ENCODE measurements at places on chromosomes 2 and 18. TPM values are rescaled to one million over a fixed set of nuclear protein-coding genes. Genes with fewer than 3 reads are reported as not detected.

DNA sequence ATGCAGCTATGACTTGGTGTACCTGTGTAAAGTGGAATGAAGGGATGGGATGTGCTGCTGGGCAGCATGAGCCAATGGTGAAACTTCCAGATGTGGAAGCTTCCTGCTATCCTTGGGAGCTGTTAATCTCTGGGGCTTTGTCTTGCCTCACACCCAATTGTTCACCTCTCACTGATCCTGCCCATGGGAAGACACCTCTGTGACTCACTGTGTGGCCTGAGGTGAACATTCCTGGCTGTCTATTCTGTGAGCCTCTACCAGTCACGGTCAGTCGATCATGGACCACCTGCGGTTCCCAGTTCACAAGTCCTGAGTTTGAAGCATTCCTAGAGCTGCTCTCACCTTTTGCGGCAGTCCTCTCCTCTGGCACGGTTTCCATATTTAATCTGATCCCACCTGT, 12.1 kb downstream of the NEURL3 start:
- DNase-seq: no peak

GRCh38 chr2:119728421-119728820, 31.3 kb upstream of the PTPN4 start:
- no peak for DNase-seq

DNA sequence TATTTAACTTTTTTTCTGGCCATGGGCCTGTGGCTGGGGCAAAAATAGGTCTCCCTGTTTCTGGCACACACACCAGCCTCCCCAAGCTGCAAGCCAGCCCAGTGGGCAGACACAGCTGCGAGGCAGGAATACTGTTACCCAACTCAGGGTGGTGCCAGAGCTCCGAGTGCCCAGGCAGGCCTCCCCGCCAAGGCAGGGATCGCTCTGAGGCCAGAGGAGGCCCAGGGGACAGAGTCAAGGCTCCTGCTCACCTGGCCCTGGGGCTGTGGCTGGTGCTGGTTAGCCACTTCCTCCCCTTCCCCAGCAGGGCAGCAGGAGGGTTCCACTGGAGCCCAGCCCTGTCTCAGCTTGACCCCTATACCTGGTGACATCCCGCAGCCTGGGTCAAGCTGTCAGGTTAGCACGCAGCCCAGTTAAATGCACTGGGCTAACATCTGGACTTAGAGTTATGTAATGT, 67.1 kb upstream of the EPAS1 start:
- peak; percentile 35 for DNase-seq

DNA sequence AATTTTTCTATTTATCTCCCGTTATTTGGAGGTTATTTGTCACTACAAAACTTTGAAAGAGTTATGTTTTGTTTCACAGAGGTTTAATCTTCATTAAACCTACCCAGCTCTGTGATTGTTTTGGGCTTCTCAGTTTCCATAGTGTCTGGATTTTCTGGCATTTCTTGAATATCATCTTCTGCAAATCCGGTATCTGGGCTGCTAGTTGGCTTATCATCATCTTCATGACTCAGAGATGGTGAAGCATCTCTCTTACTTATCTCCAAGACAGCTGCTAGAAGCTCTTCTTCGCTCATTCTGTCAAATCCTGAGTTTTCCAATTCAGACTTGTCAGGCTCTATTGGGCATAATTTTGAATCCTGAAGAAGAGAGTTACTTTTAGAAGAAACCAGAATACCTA, 55.6 kb downstream of the VIL1 start:
- DNase-seq: no peak

GRCh38 chr18:31954349-31954748, 11.4 kb upstream of the TRAPPC8 start:
- no peak for DNase-seq

- no peak for DNase-seq
Observed at GRCh38 chr2:37422816-37423215, 78.4 kb downstream of the QPCT start.

DNA sequence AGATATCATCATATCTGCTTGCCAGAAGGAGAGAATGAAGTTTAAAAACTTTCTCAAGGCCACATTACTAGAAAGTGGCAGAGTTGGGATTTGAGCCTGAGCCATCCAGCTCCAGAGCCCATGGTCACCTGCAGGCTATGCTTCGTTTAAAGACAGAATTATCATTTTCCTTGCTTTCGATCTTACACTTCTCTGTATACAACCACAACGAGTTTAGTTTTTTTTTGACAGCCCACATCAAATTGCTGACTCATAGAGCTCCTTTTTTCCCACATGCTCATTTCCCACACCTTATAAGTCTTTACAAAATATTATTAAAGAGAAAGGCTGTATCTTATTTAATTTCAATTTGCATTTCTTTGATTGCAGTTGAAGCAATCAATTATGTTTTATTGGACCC, 6.5 kb downstream of the PLEK start:
- no peak for DNase-seq

DNA sequence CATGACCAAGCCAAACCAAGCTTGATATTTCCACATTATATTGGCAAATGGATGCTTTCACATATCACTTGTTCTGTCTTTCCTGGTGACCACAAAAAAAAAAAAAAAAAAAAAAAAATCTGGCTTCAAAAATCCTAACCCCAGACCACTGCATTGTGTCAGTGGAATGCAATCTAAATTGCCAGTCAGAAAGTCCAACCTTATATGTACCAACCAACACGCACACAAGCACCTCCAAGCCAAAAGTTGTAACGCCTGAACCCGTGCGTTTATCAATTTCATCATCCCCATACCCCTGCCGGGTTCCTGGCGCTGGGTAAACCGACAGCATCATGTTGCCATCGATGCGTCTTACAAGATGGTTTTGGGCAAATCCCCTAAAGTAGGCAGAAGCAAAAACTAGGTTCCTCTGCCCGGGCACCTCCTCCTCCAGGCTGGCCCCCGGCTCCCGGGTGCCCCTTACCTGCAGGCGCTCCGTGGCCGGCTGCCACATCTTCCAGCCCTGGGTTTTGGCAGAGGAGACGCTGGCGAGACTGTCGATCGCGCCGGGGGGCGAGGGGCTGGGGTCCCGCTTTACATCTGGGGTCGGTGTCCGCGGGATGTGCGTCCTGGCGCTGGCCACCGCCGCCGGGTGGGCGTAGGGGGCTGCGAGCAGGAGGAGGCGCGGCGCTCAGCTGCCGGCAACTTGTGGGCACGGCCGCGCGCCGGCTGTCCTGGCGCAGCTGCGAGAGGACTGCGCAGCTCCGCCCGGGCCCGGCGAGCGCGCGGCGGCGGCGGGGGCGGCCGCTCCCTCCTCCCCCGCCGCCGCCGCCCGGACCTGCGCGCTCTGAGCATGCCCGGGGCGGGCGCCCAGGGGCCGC, at the start of gene PID1:
Gene PID1, minus strand, starts transcription at position 737 of the 860 bp plus-strand sequence. Its CDS starts 244 bp downstream, at position 493.
- DNase-seq: no peak

DNA sequence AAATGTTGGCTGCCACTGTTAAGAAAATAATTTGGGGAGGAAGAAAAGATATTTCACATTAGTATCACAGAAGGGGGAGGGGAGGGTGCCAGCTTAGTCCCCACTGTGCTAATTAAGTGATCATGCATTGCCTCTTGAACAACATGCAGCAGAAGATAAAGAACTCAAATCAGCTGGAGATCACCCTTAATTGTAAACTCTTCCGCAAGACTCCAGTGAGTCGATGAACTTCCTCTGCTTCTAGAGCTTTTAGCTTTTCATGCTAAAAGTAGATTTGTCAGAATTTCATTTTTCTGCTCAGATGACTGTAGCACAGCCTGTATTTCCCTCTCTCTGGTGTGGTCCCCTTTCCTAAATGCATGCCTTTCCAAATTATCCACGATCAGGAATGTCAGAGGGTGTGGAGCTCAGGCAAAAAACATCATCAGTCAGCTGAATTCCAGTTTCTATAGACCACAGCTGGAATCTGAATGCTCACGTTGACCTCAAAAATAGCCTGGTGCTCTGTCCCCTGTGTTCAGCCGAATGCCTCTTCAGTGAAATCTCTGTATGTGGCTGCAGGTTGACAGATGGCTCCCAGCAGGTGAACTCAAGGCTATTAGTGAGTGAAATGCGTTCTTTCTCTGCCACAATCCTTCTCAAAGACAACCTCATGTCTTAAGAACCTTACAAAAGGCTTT, 156.8 kb upstream of the UNC80 start:
- no peak for DNase-seq

DNA sequence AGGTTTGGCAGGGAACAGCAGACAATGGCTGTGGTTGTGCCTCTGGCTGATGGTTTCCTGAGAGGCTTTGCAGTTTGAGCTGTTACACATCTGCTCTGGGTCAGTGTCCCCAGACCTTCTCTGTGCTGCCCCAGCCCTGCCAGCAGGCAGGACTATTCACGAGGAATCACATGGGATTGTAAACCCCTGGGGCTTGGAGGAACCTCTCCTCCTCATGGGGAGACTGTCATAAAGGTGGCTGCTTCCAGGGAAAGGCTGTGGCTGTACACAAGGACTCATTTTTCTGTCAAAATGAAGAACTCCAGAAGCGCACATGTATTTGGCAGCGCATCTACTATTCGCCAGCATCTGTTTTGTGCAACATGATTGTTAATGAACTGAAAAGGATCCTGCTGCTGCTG, 142.6 kb upstream of the CYP1B1 start:
- DNase-seq: no peak

GRCh38 chr2:76268484-76268883, 557.8 kb upstream of the GCFC2 start:
- DNase-seq: no peak

GRCh38 chr2:24513281-24514071, 22.4 kb downstream of the NCOA1 start:
- no peak for DNase-seq

DNA sequence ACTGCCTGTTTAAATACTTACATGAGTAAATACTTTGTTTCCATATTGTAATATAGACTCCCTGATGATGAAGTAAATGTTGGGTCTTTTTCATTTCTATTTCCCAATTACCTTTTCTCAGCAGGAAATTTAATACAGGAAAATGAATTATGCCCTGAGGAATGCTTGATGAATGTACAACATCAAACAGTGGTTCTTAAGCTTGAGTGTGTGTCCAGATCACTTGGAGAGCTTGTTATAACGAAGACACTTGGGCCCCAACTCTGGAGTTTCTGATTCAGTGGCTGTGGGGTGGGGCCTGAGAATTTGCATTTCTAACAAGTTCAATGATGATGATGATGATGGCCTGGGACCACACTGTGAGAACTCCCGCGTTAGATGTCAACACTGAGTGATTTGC, 7.1 kb upstream of the ME2 start:
- no peak for DNase-seq

GRCh38 chr18:44848644-44849335, 168.1 kb downstream of the SETBP1 start:
- peak; percentile 50 for DNase-seq

GRCh38 chr2:148721520-148721931, 77.0 kb downstream of the EPC2 start:
- no peak for DNase-seq

DNA sequence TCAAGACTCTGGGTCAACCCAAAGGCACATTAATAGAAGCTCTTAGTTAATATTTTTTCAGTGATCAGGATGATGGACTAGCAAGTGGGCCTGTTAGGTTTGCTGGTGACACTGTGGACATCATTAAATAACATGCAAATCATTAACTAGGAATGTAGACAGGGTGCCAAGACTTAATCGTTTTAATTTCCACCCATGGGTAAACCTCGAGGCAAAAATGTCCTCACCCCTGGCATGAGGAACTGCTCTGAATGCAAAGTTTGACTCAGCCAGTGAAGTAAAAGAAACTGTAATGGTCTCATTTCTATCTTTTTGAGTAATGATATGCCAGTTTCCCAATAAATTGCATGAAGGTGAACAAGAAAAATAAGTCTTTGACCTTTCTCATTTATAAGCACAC, 152.6 kb upstream of the MEX3C start:
- no peak for DNase-seq

GRCh38 chr2:38489846-38490245, 112.8 kb upstream of the ATL2 start:
- DNase-seq: no peak

- no peak for DNase-seq
Observed at GRCh38 chr18:57052173-57052572, 94.7 kb upstream of the BOD1L2 start.

DNA sequence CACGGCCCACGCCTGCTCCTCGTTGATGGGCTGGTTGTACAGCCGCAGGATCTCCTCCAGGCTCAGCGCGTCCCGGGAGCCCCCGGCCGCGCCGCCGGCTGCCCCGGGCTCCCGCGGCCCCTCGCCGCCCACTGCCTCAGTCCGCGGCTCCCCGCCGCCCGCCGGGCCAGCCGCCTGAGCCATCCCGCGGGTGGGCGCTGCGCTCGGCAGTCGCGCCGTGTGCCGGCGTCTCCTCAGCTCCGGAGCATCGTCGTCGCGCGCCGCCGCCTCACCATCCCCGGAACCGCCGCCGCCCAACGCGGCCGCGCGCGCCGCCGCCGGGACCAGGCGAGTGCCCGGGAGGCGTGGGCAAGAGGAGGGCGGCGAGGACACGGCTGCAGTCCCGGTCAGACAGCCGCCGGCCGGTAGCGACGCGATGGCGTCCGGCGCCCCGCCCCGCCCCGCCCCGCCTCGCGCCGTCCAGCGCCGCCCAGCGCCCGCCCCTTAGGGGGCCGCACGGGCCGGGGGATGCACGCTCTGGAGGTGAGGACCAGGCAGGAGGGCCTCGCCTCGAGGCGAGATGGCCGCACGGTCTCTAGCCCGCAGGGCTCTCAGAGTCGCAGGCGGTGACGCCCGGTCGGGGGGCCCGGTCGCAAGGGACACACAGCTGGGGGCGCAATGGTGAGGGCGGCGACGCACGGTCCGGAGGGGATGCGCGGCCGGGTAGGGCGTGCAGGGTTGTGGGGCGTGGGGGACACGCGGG, at the start of gene SPIRE1:
Gene SPIRE1, minus strand, starts transcription at position 424 of the 742 bp plus-strand sequence. Its CDS starts 241 bp downstream, at position 183.
- DNase-seq: peak; percentile 85

DNA sequence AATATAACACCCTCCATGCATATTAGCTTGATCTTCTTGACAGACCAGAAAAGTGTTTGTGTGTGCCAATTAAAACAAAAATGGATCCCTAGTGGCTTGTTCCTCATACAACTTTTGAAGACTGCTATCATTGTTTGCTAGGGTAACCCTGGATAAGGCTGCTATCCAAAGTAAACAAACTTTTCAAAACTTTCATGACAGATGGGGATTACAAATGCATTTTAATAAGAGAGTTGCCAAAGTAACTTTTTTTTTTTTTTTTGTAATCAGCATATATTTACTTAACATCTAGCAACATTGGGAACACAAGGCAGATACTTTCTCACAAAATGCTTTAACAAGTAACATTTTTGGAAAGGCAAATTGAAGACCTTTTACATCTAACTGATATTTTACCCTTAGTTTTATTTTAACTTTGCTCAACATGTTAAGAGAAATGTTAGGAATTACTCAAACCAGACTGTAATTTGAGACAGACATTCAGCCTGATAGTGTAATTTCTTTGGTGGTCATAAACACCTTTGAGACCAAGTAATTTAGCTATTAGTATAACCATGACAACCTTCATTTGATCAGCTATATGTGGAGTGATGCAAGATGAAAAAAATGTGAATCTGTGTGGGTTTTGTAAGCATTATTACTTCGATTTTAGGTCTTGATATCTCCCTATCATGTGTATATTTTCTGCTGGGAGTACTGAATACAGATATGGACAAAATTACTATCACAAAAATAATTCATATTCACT, 300.9 kb downstream of the ARHGAP15 start:
- DNase-seq: no peak

Gene FSIP2
- total RNA-seq: 0.08 TPM

Gene FTCDNL1
- 2.2 TPM for total RNA-seq

Gene C2orf81
- 2.3 TPM for total RNA-seq

Gene LCT
- not detected for total RNA-seq

Gene MTLN
- 169 TPM for total RNA-seq

Gene CPO
- total RNA-seq: not detected

Gene RBMS1
- total RNA-seq: 61.5 TPM

Gene OSBPL1A
- 76.1 TPM for total RNA-seq

Gene ZSCAN30
- total RNA-seq: 14.1 TPM

Gene NOSTRIN
- 17.7 TPM for total RNA-seq

Gene CDK15
- total RNA-seq: 0.24 TPM
